ENCODE measurements at places on chromosomes 2 and 18. TPM values are rescaled to one million over a fixed set of nuclear protein-coding genes. Genes with fewer than 3 reads are reported as not detected.

DNA sequence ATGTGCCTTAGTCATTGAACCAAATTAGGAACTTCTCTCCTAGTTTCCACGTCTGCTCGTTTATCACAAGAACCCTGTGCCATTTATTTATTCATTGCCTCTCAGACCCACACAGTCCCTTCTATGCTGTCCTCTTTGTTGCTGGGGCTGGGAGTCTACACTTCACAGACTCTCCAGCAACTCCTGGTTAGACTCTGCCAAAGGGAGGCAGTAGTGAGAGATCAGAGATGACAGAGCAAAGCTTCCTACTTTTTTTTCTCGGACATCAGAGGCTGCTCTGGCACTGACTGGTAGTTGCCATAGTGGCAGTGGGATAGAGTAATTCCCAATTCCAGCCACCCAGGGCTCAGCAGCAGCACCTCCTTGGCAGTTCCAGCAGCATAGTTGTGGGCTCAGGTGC is 277.5 kb downstream of the BCL11A start:
- DNase-seq, result no peak

GRCh38 chr18:78979056-78979729 is 425 bp upstream of the SALL3 start:
- no peak for DNase-seq

DNA sequence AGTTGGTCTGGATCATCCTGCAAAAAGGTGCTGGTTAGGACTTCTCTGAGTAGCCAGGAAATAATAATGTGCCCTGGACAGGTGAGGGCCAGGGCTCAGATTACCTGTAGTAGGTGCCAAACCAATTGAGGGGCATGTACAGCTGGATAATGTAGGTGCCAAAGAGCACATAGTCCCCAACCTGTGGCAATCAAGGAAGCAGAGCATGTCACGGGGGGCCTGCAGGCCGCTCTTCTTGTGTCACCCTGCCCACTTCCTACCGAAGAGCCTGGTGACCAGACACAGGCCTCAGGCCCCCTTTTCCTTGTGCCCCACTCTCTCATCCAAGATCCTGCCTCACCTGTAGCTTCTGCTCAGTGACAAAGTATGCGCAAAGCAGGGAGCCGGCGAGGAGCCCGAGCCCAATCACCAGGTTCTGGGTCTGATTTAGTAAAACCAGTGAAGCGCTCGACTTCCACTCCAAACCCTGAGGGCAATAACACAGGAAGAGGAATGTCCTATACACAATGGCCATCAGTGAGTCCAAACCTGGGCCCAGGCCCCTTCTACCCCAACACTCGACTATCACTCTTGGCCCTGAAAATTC is 5.2 kb downstream of the ABCB6 start:
- DNase-seq, result no peak

The MALL gene
- not detected for total RNA-seq

- DNase-seq, result no peak
These were observed 10.4 kb downstream of the NR4A2 start for GRCh38 chr2:156322051-156322685.

DNA sequence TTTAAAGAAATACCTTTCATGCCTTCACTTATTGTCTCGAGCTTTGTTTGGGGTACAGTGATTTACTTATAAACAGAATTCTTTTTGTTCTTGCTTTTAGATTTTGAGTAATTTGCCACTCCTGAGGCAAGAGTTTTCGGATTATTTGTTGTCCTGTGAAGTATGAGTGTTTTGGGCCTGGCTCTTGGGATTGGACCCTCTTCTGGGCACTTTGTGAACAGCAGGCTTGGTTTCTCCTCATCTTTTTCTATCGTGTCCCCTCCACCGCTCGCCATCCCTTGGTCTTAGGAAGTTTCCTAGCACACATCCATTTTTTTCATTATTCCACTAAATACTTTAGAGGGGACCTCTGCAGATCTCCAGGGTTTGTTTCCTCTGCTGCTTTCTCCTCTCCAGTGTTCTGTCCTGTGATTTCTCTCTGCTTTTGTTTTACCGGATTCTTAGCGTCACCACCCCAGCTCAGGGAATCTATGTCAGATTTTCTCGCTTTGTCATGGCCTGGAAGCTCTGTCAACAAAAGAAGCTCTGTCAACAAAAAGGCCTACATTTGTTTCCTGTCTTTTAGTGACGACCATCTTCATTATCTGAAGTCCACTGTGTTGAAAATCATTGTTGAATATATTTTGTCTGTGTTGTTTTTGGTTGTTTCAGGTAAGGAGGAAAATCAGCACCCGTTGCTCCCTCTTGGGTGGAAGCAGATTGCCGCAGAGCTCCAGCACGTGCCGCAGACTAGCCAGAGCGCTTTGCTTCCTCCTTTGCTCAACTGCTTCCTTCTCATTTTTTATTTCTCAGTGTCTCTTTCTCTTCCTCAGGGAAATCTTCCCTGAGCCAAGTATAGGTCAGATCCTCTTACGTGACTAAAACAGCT is 27.8 kb downstream of the ANKRD62 start:
- no peak for DNase-seq

DNA sequence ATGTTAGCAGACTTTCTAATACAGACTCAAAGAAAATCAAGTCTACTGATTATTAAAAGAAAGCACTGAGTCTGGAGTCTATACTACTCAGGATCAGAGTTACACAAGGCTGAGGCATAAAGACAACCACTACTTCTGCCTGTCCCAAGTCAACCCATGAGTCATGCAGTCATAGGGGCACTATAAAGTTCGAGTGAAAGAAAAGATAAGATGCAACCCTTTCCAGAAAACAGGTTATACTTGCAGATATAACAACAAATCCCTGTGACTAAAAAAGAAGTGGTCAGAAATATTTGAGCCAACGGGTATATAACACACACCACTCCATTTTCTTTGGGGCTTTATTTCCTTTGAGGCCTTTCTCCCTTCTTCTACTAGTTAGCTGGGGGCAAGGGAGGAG is 18.6 kb upstream of the SCRN3 start:
- no peak for DNase-seq

The MBD5 gene
- total RNA-seq, result 37.7 TPM

The HOXD3 gene
- not detected for total RNA-seq

- no peak for DNase-seq
These were observed 412 bp downstream of the OSBPL1A start for GRCh38 chr18:24397131-24397693.

- no peak for DNase-seq
These were observed 157.2 kb upstream of the MYO3B start for GRCh38 chr2:170020777-170021176.

- no peak for DNase-seq
These were observed 199.6 kb downstream of the PHLPP1 start for GRCh38 chr18:62914871-62915392.

GRCh38 chr2:26058390-26058789 is 24.5 kb downstream of the RAB10 start:
- DNase-seq, result no peak

- DNase-seq, result no peak
These were observed 37.0 kb downstream of the SP100 start for GRCh38 chr2:230453006-230453405.

- no peak for DNase-seq
These were observed 491.8 kb downstream of the CDH2 start for GRCh38 chr18:27685091-27685490.

The ACSL3 gene
- total RNA-seq, result 36.1 TPM

The TRIM43 gene
- not detected for total RNA-seq

- DNase-seq, result no peak
These were observed 1.0 kb downstream of the VSNL1 start for GRCh38 chr2:17541531-17541950.

- DNase-seq, result no peak
These were observed 10.2 kb downstream of the GPAT2 start for GRCh38 chr2:96024336-96025193.

GRCh38 chr2:188604579-188604978 is 312.9 kb downstream of the GULP1 start:
- no peak for DNase-seq

DNA sequence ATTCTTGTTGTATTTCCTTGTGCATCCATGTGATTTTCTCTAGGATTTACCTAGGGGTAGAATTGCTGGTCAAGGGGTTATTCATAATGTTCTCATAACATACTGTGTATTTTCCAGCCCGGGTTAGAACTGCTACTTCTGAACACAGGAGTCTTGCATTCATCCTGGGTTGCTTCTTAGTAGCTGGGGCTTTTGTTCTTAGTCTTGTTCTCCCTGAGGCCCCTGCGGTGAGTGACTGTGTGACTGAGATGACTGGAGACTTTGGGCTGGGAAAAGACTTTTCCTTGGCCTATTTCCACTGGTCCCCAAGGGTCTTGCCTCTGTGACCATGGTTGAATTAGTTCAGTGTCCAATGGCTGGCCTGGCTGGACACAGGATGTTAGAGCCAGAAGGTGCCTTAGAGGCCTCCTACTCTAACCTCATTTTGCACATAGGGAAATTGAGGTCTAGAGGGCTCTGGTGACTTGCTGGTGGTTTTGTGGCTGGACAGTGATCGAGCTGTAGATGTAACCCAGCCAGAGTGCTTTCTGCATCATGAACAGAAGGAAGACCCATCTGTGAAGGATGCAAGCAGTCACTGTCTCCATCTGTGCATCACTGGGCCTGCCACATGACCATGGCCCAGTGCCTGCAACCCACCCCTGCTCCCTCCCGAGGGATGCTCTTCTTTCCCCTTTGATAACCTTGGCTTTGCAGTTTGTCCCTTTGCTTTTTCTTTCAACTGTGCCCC is 233.3 kb downstream of the FHOD3 start:
- DNase-seq, result no peak

- no peak for DNase-seq
These were observed 46.9 kb upstream of the STRN start for GRCh38 chr2:37013315-37013641.

The IL36RN gene
- total RNA-seq, result not detected

GRCh38 chr2:203688798-203689197 is 17.6 kb upstream of the CD28 start:
- no peak for DNase-seq

- DNase-seq, result no peak
These were observed 125.3 kb upstream of the KLF7 start for GRCh38 chr2:207290833-207291624.

- no peak for DNase-seq
These were observed 92.3 kb downstream of the B3GNT2 start for GRCh38 chr2:62287899-62288880.

The IL1F10 gene
- not detected for total RNA-seq

The HAAO gene
- total RNA-seq, result 3.1 TPM

The THADA gene
- total RNA-seq, result 33.5 TPM

The G6PC2 gene
- not detected for total RNA-seq

GRCh38 chr2:58135861-58136260 is 89.3 kb downstream of the VRK2 start:
- DNase-seq, result no peak

The GALR1 gene
- not detected for total RNA-seq

The GAREM1 gene
- total RNA-seq, result not detected

The TDRD15 gene
- not detected for total RNA-seq

Measured in activated naive CD4-positive, alpha-beta T cell treated with anti-CD3 and anti-CD28 coated beads, Interleukin-2, amount 50 U/mL, for 72 hours (primary cell).